ENCODE measurements at places on chromosomes 3 and 15.

DNA sequence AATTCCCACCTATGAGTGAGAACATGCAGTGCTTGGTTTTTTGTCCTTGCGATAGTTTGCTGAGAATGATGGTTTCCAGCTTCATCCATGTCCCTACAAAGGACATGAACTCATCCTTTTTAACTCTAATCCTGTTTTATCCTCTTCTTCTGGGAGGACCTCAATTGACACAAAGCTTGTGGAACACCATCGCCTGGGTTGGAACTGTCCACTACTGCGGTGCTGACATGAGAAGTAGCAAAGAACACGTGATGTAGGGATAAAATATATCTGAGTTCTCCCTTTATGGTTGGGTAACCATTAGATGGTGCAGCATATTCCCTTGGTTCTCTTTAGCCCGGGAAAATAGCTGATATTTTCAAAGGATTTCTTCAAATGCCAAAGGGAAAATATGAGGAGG lies 105.3 kb upstream of the TOPAZ1 start:
- no peaks in the 10 kb centered on the region for H3K36me3 ChIP-seq
- H3K27me3 ChIP-seq, result peaks cover 2% of the 10 kb centered on the region
- no peaks in the 10 kb centered on the region for H3K4me1 ChIP-seq
- H3K27ac ChIP-seq, result no peak overlapping the region
- no peak overlapping the region for H3K4me3 ChIP-seq

DNA sequence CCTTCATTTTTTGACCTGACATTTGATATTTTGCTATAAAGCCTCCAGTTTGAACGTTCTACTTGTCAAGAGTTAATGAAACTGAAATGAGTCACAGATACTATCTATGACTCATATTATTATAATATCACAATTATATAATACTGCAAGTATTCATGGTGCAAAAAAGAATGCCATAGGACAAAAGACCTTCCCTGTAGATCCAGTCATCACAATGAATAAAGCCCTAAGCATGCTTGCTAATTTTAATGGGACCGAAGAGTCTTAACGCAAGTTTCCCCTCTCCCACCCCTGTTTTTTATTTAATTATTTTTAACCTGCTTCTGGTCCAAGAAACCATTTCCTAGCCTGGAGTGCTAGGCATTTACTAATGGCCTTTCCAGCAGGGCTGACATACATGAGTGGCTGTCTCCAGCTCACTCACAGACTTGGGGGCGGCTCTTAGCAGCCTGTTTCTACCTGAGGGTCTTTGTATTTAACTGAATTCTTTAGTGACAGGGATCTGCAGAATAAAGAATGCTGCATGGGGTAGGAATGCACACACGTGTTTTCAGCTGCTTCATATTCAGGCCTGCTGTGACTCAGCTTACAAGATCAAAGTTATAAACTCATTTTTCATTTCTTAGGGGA lies 61.2 kb downstream of the THBS1 start:
- H3K27ac ChIP-seq, result peak overlapping the region; percentile 81
- H3K4me3 ChIP-seq, result no peak overlapping the region
- H3K36me3 ChIP-seq, result no peaks in the 10 kb centered on the region
- H3K27me3 ChIP-seq, result no peaks in the 10 kb centered on the region
- DNase-seq, result peak; percentile 91
- peaks cover 17% of the 10 kb centered on the region for H3K4me1 ChIP-seq

DNA sequence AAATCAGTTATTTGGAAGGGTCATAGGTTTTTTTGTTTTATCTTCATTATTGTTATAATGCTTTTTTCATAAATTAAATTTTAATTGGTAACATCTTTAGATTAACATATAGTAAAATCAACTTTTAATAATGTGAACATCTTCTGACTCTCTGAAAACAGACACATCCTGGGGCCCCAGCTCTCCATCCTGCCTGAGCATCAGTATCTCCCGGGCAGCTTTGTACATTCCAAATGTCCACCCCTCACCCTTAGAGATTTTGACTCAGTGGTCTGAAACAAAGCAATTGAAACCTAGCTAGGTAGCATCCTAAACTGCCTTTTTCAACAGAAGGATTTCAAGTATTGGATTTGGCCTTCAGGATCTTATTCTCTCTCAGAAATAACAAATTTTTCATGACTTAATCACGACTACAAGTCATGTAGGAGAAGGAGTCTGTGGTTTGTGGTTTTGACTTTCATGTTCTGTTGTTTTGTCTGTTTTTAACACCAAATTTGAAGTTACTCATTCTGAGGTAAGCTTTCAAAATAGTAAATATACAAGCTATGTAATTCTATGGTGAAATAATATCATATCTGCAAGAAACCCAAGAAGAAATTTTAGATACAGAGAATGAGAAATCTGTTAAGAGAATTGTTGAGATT lies 147.3 kb upstream of the UBE2E2 start:
- peaks cover 8% of the 10 kb centered on the region for H3K4me1 ChIP-seq
- no peaks in the 10 kb centered on the region for H3K36me3 ChIP-seq
- H3K27me3 ChIP-seq, result peaks cover 7% of the 10 kb centered on the region

DNA sequence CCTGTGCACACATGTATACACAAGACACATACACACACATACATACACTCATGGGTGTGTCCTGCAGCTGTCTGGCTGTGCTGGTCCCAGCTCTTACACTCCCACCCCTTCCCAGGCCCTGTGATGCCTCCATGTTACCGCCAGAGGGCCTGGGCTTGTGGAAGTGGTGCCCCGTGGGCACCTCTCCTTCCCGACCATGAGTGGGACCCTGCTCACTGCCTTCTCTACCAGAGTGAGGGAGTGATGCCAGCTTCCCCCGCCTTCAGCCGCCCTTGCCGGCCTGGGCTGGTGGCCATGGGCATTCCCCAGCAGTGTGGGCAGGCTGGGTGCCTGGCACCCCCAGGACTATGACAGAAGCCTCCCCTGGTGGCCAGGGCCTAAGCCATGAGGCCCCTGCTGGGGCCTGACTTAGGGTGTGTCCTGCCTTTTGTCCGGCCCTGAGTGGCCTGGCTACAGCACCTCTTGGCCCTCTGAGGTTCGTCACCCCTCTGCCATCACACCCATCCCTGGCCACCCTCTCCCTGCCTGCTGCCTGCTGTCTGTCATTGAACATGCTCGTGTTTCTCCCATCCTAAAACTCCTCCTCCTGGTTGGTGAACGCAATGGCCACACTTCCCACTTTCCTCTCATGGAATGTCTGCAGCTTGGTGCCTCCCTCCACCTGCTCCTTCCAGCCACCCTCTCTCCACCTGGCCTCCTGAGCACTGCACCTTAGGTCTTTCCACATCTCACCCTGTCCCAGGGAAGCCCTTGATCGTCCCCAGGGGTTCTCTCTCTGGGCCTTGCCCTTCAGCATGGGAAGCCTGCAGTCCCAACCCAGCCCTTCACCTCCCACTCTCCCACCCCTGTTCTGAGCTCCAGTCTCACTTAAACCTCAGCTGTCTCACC lies 14.6 kb downstream of the HDAC11 start:
- no peaks in the 10 kb centered on the region for H3K4me1 ChIP-seq
- H3K36me3 ChIP-seq, result no peaks in the 10 kb centered on the region
- H3K27ac ChIP-seq, result no peak overlapping the region
- H3K27me3 ChIP-seq, result no peaks in the 10 kb centered on the region

DNA sequence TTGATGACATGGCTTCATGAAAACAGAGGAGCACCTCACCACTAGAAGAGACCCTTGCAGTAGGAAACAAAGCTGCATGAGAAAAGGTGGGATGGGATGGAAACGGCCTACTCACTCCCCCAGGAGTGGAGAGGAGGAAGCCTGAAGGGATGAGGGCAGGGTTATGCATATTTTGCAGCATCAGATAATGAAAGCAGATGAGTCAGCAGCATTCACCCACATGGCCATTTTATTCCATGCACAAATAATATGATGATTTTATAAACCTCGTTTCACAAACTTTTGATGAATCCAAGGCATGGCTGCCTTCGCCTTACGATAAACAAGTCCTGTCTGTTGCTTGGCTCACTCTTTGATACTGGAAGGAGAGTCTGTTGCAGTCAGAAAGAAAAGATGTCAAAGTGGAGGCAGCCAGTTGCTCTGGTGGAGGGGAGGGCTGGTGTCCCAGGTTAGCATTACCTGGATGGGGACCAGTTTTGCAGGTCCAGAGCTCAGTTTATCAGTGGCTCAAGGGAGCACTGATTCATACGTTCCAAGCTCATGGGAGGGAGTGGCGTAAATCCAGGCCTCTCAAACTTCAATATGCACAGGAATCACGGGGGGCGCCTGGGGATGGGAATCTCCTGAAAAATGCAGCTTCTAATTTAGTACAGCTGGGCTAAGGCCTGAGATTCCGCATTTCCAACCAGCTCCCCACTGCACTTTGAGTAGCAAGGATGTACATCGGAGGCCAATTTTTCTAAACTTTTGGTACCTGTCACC lies 9.2 kb upstream of the EHD4 start:
- DNase-seq, result no peak
- H3K4me3 ChIP-seq, result no peak overlapping the region
- H3K36me3 ChIP-seq, result no peaks in the 10 kb centered on the region
- H3K27ac ChIP-seq, result no peak overlapping the region
- peaks cover 4% of the 10 kb centered on the region for H3K27me3 ChIP-seq

- H3K27ac ChIP-seq, result no peak overlapping the region
- H3K36me3 ChIP-seq, result no peaks in the 10 kb centered on the region
- peaks cover 7% of the 10 kb centered on the region for H3K4me1 ChIP-seq
- H3K4me3 ChIP-seq, result no peak overlapping the region
These were observed 157.9 kb downstream of the SUCNR1 start for GRCh38 chr3:152031321-152031720.
